ENCODE measurements at places on chromosomes 16 and 17.
A peak's percentile ranks its signal among the peaks of the same experiment; 100 is the strongest.

GRCh38 chr16:22161999-22162655 is at the start of gene SDR42E2:
Gene SDR42E2, plus strand, starts transcription at chr16:22162506. Its CDS starts 3,077 bp downstream, at chr16:22165583.
- no peak for DNase-seq

DNA sequence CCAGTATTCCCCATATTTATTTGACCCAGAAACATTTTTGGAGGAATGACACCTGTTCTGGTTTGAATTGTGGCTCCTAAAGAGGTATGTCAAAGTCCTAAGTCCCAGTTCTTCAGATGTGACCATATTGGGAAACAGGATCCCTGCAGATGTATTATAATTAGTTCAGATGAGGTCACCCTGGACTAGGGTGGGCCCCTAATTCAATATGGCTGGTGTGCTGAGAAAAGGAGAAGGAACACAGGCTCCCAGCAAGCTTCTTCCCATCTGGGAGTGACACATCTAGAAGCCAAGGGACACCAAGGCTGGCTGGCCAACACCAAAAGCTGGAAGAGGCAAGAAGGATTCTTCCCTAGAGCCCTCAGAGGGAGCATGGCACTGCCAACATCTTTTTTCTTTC is 3.8 kb upstream of the GCSH start:
- no peak for DNase-seq

DNA sequence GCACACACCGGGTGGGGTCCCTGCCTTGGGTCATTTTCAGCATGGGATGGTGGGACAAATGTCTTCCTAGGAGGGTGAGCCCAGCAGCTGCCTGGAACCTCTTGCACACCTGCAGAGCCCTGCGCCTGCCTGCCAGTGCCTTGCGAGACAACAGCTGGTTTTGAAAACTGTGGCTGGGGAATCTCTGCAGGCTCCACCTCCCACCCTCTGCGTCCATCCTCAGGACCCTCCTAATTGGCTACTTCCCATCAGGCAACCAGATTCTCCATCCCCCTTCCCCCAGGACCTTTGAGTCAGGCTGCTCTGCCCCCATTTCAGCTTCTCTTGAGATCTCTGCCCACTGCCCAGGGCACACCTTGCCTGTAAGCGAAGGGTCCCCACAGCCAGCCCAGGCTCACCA is 26.6 kb downstream of the PEMT start:
- no peak for DNase-seq

- DNase-seq, result no peak
These were observed 33.0 kb downstream of the KCNJ16 start for GRCh38 chr17:70107904-70108565.

DNA sequence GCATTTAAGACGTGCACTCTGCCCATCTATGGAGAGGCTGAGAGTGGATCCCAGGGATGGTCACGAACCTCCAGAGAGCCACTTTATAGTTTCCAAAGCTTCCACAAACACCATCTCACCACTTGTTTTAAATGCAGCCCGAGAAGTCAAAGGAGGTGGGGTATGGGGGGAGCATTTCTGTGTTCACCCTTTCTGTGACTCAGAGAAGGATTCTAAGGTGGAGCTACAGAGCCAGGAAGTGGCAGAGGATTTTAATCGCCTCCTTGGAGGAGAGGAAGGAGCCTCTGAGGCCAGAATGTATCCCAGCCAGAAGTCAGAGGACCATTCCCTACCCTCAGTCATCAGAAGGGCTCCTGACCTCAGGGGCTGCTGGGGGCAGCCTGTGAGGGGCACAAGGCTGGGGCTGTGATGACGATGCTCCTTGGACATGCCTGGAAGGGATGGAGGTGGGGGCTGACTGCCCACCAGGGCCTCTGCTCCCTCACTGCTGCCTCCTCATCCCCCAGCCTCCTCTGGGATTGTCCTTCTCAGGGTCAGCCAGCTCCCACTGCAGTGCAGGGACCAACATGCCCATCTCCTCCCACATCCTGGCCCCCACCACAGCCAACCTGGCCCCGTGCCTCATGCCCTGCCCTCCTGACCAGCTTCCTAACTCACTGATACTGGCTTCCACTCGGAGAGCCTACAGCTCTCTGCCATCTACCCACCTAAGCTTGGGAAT is 2.8 kb downstream of the XYLT2 start:
- DNase-seq, result peak; percentile 49

GRCh38 chr17:73343739-73344454 is 32.1 kb upstream of the CDC42EP4 start:
- DNase-seq, result peak; percentile 9

- no peak for DNase-seq
These were observed 17.2 kb downstream of the KATNB1 start for GRCh38 chr16:57752581-57753447.

- no peak for DNase-seq
These were observed 232.1 kb downstream of the MRTFB start for GRCh38 chr16:14303182-14303618.

- no peak for DNase-seq
These were observed 11.7 kb downstream of the ERN1 start for GRCh38 chr17:64117981-64118979.

DNA sequence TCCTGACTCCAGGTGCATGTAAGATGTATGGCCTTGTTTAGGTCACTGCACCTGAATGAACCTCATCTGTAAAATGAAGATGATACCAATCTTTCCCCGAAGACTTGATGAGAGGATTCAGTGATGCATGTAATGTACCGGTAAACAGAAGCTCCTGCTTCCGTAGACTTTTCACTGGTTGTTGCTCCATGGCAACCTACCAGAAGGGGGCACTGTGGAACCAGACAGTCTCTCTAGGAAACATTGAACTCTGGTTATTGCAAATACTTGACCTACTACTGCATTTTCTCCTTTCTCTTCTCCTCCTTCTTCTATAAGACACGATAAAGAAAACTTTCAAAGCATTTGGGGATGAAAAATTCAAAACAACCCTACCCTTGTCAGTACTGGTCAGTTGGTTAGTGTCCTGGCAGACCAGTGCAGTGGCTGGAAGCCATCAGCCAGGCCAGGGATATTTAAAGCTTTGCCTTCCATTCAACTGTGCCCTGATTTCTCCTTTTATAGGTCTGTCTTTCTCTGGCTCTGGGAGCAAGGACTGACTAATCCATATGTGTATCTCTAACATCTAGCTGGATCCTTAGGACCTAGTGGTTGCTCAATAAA is 667.4 kb upstream of the SALL1 start:
- DNase-seq, result peak; percentile 59

DNA sequence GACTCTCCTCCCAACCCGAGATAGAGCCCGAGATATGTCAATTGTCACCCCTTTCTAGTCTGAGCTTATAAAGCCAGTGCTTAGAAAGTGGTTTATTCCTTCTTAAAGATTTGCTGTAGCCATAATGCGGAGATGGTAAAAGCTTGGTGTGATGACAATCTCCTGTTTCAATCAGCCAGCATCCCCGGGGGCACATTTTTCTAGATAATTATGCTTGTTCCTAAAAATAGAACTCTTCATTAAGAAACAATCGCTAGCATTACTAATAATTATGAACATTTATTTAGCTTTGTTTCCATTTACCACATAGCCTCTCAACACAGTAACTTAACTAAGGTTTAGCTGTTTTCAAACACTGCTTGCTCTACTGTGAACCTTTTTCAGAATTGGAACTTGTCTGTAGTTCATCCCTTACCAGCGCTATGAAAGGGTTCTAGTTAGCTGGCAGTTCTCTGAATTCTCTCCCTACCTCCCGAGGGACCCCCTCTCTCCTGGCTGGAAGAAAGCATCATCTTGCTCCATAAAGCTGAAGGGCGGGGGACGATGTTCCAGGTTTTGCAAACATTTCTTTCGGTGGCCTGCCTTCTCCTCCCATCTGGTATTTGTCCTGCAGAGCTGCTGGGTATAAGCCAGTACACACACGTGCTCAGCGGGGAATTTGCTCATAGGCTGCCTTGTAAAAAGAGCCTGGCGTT is 922 bp upstream of the MRPL58 start:
- DNase-seq, result no peak

- no peak for DNase-seq
These were observed 13.5 kb downstream of the COL1A1 start for GRCh38 chr17:50187751-50188530.

GRCh38 chr16:69408475-69408874 is 15.9 kb upstream of the CYB5B start:
- DNase-seq, result no peak

DNA sequence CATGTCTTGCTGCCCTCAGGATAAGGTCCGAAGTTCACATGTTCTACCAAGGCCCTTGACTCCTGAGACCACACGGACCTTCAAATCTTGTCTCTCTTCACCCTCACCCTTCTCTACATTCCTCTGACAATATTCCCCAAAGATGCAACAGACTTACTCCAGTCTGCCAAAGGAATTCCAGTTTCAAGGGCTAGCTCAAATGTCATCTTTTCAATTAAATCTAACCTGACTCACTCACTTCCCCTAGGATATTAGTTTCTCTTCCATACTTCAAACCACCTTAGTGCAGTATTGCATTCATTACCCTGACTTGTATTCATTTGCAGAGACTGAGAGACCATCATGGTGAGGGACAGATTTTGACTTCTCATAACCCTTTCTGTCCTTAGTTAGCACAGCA is 59.6 kb upstream of the ADCY9 start:
- DNase-seq, result no peak

- no peak for DNase-seq
These were observed 11.9 kb downstream of the EXOC7 start for GRCh38 chr17:76091526-76092286.

GRCh38 chr16:50293994-50294855 is 27.9 kb downstream of the ADCY7 start:
- DNase-seq, result no peak
